Stimulated activated CD8-positive, alpha-beta memory T cell treated with anti-CD3 and anti-CD28 coated beads, Interleukin-4, amount 100 ng/mL, for 4 hours (primary cell): ENCODE measurements at places on chromosomes 6 and 20.

GRCh38 chr6:1670711-1671462 is 61.2 kb downstream of the FOXC1 start:
- DNase-seq, result no peak

DNA sequence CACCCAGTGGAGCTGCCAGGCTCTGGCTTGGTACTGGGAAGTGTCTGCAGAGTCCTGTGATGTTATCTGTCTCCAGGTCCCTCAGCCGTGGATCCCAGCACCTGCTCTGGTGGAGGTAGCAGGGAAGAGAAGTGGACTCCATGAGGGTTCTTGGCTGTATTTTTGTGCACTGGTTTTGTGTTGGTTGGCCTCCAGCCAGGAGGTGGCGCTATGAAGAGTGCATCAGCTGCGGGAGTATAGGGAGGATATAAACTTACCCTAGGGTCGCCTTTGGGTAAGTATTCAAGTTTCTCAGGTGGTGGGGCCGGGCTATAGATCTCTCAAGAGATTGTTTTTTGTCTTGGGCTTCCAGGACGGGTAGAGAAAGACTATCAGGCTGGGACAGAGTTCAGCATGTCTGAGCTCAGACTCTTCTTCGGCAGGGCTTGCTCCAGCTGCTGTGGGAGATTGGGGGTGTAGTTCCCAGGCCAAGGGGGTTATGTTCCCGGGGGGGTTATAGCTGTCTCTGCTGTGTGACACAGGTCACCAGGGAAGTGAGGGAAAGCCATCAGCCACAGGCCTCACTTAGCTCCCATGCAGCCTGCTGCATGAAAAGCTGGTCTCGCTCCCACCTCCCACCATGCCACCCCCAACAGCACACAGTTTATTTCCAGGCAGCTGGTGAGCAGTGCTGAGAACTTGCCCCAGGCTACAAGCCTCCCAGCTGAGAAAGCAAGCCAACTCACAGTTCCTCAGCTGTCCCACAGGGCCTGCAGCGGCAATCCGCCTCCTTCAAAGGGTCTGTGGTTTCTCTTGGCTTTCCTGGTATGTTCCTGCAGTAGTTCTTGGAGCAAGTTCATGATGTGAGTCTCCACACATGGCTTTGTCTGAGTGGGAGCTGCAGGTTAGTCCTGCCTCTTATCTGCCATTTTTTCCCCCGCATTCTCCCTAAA is 115.7 kb downstream of the AIG1 start:
- no peak for DNase-seq

- DNase-seq, result no peak
These were observed 115.2 kb upstream of the HMGCLL1 start for GRCh38 chr6:55694148-55694547.

GRCh38 chr6:20691185-20691584 is 156.9 kb downstream of the CDKAL1 start:
- no peak for DNase-seq

DNA sequence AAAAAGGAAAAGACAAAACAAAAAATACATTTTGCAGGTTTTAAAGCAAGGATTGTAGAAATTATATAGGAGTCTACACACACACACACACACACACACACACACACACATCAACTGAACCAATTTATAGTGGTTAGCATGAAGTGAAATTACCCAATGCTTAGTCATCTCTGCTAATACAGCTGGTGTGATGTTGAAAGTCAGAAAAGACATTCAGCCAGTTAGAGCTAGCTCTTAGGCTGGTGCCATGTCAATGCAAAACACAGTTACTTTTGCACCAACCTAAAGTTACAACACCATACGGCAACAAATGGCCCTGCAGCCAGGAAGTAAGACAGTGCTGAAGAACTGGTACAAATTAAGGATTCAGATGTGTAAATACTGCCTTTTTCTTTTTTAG is 15.2 kb downstream of the FAM210B start:
- DNase-seq, result no peak

GRCh38 chr20:19589787-19590362 is 168.2 kb upstream of the RIN2 start:
- DNase-seq, result no peak
